Right forelimb (tissue), 1 donor: ENCODE measurements at places on chromosomes 16 and 17.

DNA sequence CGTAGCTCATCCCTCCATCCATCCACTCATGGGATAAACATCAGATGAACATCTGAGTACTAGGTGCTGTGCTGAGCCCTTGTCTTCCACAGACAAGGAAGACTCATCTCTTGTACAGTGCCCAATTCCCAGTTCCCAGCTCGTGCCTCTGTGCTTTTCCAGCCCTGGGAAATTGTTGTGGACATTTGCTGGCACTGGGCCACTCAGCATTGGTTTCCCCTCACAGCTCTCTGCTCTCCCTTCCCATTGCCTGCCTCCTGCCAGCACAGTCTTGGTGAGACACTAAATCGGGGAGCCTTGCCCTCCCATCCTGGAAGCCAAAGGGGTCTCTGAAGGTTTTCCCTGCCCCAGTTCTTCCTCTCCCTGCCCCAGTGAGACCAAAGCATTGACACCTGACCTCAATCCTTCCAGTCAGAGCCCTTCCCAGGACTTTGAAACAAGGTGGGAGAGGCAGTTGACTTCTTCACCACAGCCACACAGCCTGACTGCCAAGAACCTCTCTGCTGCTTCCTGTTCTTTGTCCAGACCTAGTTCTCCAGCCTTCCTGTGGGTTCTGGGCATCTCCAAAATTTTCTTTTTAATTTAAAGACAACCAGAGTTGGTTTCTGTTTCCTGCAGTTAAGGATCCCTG is 50.2 kb downstream of the WSB1 start:
- DNase-seq = no peak

DNA sequence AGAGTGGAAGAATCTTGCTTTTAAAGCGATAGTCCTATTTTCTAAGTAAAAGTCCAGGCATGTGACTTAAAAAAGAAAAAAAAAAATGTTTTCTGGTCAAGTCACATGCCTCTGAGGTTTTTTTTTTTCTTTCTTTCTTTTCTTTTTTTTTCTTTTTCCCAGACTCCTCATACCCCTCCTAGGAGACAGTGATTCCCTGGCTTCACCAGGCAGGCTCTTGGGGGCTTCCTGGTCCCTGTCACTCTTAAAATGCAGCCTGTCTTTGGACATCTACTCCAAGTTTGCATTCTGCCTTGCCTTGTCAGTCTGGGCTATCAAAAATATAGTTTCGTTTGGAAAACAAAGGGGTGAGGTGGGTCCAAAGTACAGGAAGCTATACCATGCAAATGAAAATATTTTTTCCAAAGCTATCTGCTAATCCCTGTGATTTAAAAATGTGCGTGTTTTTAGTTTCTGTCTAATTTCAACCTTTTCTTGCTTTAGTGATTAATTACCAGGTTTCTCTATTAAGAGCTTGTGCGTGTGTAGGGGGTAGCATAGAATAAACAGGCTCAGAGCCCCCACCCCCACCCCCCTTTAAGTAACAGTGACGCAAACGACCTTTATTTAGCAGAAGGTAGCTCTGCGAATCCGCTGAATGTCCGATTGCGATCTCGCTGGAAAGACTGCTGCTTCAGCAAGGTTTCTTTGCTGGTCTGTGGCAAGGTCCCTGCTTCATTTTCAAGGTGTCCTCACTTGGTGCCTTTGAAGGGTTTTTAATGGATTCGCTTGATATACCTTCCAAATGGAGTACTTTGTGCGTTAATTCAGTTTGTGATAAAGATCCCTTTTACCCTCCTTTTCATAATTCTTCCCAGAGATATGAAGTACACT is 510.2 kb downstream of the WWOX start:
- DNase-seq = no peak

- DNase-seq = peak; percentile 96
Observed at GRCh38 chr17:12020642-12021622, at the start of gene MAP2K4. MAP2K4 (plus strand) TSS chr17:12020877; CDS start chr17:12020887, 10 bp downstream.

GRCh38 chr16:48608452-48608851 is 1.5 kb downstream of the N4BP1 start:
- no peak for DNase-seq

DNA sequence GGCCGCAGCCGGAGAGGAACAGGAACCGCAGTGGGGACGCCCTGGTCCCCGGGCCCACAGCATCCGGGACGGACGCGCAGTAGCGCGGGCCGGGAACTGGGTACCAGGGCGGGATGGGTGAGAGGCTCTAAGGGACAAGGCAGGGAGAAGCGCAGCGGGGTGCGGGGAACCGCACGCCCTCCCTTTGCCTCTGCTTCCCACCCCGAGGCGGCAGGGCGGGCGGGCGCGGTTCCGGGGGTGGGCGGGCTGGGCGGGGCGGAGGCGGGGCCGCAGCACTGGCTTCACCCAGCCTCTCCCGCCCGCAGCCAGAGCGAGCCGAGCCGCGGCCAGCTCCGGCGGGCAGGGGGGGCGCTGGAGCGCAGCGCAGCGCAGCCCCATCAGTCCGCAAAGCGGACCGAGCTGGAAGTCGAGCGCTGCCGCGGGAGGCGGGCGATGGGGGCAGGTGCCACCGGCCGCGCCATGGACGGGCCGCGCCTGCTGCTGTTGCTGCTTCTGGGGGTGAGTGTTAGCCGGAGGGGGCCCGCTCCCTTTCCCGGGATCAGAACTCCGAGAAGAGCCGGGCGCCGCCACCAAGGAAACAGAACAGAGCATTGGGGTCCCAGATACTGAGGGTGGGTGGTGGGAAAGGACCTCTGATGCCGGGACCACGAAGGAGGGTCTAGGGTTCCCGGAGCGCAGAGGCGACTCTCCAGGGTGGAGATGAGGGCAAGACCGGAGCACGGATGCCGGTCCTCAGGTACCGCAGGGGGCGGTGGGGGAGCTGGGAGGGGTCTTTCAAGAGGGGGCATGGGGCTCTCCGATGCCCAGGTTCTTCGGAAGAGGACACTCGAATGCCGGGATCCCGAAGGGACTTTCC is at the start of gene NGFR:
Gene NGFR, plus strand, starts transcription at position 308 of the 856 bp plus-strand sequence. Its CDS starts 125 bp downstream, at position 433.
- DNase-seq = peak; percentile 85

DNA sequence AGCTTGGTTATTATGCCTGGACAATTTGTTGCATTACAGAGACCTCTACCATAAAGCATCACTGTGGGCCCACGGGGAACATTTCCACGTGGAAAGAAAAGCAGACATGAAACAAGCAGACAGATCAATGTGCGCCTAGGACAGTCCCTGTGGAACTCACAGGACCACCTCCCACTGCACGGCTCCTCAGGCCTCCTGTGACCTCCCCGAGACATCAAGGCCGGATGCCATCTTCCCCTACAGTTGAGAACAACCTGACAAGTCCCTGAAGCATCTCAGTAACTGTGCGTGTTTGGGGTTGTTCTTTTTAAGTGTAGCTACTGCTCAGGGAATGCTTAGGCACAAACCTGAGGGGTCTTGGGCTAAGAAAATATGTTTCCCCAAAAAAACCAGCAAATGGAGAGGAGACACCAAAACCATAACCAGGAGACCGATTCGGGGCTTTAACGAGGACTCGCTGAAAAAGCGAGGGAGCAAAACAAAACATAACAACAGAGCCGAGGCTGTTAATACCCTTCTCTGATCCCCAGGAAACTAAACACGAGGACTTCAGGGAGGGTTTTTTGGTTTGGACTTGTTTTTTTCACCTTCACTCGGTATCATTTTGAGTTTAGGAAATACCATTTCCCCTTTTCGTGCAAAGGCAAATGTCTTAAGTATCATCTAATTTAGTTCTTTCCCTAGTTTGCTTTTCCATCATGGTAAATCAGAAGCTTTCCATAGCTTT is 87.1 kb downstream of the CYTH1 start:
- no peak for DNase-seq

GRCh38 chr16:69787883-69788282 is 25.8 kb downstream of the WWP2 start:
- no peak for DNase-seq

GRCh38 chr17:39000021-39000601 is 32.9 kb upstream of the FBXO47 start:
- no peak for DNase-seq

- DNase-seq = no peak
Observed at GRCh38 chr16:66740533-66740932, 10.9 kb downstream of the DYNC1LI2 start.

GRCh38 chr17:45160447-45161287 is 1.0 kb upstream of the HEXIM2 start:
- peak; percentile 90 for DNase-seq

DNA sequence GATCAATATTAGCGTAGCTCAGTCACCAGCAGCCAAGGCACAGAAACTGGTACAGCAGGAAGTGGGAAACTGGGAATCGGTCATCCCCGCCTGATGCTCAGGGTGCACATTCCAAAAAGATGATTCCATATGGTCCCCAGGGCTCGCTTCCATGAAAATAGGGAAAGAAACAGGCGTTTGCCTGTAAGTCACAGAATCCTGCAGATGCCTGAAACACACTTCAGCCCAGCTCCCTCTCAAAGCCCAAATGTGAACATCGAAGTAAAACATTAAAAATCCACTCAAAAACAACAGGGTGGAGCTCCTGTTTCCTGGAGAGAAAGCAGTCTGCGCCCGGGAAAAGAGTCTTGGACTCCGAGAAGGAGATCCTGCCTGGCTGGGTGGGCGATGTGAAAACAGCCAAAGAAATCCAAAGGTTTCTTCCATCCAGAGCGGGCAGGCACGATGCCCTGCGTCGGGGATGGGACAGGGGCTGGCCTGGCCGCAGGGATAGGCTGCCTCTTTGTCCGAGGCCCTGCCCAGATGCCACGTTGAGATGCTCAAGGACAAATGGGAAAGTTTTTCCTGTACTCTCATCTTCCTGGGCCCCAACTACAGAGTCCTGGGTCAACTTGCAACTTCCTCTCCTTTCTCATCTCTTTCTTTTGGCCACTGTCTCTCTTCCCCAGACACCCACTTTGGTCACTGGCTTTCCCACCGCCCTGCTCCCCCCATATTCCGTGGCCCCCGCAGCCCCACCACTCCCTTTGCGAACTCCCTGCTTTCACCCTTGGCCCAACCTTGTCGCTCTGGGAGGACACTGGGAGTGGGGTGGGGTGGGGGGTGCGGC is 743 bp downstream of the WIPI1 start:
- peak; percentile 85 for DNase-seq
